CD4-positive, alpha-beta T cell treated with Interleukin-10 for 1 hour (primary cell): ENCODE measurements at places on chromosomes 13 and 19.

DNA sequence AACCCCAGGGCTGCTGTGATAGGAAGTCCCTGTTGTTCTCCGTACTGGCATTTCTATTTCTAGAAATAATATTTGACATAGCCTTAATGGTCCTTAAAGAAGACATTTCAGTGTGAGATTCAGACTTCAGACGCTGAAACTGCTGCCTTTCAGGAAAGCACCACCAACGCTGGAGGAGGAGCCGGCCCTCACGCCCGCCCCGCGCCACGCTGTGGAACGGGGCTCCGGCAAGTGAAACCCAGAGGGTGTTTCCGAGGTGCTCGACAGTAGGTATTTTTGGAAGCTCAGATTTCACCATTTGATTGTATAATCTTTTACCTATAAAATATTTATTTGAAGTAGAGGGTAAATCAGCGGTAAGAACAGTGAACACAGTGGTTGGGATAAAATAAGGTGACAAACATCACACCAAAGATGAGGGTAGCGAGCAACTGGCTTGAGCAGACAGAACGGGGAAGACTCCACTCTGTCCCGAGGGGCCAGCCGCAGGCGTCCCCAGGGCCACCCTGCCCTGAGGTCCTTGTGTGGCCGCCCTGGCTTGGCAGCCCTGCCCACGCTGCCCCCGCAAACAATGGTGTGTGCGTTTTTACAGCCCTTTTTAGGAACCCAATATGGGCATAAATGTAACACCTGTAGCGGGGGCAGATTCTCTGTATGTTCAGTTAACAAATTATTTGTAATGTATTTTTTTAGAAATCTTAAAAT, 85.6 kb upstream of the MCF2L start:
- DNase-seq: no peak

DNA sequence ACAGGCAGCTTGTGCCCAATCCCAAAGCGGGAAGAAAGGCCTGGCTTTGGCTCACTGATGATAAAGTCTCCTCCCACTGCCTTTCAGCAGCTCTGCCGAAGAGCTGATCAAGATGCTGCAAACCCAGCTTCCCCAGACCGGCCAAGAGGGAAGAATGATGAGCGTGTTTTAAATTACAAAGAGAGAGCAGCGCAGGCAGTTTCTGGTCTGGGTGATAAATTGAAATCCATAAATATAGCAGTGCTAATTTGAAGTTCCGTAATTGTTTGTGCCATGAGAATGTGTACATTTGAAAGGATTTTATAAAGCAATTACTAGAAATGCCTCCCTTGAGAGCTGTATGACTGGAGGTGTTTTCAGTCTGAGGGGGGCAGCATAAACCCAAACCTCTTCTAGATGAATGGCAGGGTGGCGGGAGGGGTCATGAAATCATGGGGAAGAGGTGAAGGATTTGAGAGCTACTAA, 171.8 kb downstream of the STK24 start:
- no peak for DNase-seq

DNA sequence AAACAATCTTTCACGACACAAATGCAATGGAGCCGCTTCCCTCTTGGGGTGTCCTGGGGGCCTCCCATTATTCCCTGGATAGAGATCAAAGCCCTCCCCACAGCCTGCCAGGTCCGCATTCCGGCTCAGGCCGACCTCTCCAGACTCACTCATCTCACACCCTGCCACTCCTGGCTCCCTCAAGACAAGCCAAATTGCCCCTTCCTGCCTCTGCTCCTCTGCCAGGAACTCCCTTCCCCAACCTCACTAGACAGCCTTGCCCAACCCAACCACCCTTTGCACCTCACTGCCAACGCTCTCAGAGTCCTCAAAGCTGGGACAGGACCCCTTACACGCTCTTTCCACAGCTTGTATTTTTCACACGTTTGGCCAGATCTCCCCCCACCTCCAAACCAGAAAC, 1.5 kb downstream of the ABHD17A start:
- peak; percentile 44 for DNase-seq

GRCh38 chr19:53771144-53771543, 53.0 kb downstream of the NLRP12 start:
- DNase-seq: no peak

- no peak for DNase-seq
Observed at GRCh38 chr19:5628461-5628860, 5.6 kb downstream of the SAFB start.

DNA sequence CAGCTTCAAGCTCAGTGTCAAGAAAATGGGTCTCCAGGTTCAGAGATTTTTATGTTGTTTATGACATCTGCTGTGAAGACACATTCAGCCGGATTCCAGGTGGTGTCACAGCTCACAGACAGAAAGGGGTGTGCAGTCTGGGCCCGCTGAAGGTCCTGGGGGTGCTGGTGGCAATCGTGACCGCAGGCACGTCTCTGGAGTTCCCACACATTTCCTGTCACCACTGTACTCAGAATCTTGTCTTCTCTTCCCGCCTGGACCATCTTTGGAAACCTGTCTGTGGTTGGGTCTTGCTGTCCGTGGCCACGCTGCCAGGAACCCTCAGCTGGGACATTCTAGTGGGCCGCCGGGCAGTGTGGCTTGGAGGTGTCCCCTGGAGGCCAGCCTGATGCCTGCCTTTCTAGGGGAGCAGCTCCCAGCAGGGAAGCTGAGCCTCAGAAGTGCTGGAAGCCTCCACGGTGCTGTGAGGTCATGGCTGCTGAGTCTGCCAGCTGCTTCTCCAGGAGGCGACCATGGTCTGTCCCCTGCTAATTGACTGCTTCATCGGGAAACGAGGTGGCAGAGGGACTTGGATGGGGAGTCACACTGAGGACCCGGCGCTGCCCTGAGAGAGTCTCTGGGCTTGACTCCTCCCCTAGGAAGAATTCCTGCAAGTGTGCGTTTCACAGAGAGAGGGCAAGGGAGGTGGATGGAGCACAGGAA, 3.7 kb downstream of the TEX29 start:
- no peak for DNase-seq

DNA sequence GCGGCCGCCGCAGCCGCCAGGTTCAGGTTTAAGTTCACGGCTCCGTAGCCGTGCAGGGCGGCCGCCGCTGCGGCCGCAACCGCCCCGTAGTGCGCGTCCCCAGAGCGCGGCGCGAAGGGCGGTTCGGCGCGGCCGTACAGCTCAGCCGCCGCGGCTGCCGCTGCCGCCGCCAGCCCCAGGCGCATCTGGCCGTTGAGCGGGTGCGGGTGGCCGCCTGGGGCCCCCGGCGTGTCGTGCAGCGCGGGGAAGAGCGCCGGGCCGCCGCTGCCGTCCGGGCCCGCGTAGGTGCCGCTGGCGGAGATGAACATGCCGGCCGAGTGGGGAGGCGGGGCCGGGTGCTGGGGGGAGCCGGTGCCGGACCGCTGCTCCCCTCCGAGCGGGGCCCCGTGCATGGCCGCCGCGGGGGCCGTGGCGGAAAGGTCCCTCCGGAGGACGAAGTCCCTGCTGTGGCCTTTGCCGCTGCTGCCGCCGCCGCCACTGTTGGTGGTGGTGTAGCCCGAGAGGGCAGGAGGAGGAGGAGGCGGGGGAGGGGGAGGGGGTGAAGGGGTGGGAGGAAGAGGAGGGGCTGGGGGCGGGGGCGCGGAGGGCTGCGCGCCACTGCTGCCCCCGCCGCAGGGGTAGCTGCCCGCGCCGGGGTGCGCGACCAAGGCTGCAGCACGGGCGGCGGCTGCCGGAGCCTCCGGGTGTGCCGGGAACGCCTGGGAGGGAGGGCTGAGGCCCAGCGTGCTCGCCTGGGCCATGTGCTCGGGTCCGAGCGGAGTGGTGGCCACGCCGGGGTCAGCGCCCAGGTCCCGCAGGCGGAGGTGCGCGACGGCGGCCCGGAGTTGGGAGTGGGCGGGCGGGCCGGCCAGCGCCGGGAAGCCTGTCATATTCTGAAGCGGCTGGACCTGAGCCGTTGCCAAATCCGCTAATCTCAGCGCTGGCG, 654 bp downstream of the ZIC5 start:
- DNase-seq: no peak
